Fibroblast of pulmonary artery (primary cell): ENCODE measurements at places on chromosomes 13 and 19.

GRCh38 chr13:30726192-30726591 lies 9.2 kb upstream of the ALOX5AP start:
- no peak for DNase-seq

DNA sequence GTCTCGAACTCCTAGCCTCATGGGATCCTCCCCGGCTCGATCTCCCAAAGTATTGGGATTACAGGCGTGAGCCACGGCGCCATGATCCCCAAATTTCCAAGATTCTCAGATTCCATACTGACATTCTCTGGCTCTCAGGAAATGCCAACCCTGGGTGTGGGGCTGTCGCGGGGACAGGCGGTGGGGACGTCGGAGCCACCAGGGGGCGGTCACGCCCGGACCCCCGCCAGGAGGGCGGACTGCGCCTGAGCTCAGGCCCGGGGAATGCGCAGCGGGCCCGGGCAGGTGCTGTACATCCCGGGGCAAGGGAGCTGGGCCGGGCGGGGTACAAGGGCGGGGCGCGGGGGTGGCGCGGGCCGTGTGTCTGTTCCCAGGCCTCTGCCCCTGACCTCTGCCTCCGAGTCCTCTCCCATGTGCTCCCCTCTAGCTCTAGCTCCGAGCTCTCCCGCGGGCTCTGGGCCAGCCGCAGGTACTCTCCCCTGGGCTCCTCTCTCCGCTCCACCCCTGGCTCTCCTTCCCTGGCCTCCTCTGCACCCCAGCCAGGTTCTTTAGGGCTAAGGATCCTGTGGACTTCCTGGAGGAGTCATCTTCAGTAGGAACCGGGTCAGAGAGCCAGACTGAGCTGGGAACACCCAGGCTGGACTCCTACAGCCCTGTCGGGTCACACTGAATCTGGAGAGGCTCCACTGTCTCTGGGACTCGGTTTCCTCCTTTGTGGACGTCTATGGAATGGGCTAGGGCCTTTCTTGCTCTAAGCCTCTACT lies 2.4 kb downstream of the PPP1R13L start:
- peak; percentile 36 for DNase-seq

GRCh38 chr13:110485604-110486003 lies 75.9 kb downstream of the RAB20 start:
- no peak for DNase-seq

- DNase-seq = no peak
Observed at GRCh38 chr13:40980461-40980860, 38.7 kb downstream of the ELF1 start.

GRCh38 chr13:31195616-31196015 lies 4.2 kb upstream of the B3GLCT start:
- DNase-seq = no peak

- DNase-seq = peak; percentile 98
Observed at GRCh38 chr19:4911786-4912672, 2.7 kb downstream of the UHRF1 start.

GRCh38 chr19:30717381-30717780 lies 345.2 kb downstream of the ZNF536 start:
- DNase-seq = no peak

DNA sequence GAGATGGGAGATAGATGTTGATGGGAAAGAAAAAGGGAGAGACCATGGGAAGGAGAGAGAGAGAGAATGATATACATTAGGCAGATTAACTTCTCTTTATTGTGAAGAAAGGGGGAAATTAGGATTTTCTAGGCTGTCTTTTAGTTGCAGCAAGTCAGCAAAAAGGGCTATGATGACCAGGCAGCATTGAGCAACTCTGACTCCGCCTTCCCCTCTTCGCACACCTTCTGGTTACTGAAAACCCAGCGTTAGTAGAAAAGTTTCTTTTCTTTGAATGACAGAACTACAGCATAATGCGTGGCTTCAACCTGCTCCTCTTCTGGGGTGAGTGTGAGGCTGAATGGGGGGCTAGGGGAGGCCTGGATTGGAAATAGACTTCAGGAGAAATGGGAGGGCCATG lies at the start of gene ADGRE1:
Gene ADGRE1 (plus strand): TSS at position 264 of the 400 bp plus-strand sequence. CDS start 30 bp downstream, at position 294.
- no peak for DNase-seq
